Stimulated activated naive CD8-positive, alpha-beta T cell treated with anti-CD3 and anti-CD28 coated beads, Interleukin-15, Interleukin-2, amounts not matched to agents 100 U/mL and 50 U/mL, for 24 hours (primary cell): ENCODE measurements at places on chromosomes 13 and 19.

DNA sequence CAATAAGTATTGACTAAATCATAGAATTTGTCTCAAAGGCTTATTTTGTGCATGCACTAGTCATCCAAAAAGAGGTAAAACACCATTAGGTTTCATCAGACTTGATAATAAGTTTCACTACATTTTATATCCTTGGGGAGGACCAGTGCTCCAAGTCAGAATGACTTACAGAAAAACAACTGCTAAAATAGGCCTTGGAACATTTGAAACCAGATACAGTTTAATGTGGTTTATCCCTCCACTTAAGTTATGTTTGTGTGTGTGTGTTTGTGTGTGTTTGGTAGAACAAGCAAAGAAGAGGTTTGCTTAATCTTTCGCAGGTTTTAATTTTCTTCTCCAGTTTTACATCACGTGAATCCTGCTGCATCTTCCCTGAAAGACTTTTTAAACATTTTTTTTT, 570.9 kb downstream of the PCDH9 start:
- DNase-seq, result no peak

DNA sequence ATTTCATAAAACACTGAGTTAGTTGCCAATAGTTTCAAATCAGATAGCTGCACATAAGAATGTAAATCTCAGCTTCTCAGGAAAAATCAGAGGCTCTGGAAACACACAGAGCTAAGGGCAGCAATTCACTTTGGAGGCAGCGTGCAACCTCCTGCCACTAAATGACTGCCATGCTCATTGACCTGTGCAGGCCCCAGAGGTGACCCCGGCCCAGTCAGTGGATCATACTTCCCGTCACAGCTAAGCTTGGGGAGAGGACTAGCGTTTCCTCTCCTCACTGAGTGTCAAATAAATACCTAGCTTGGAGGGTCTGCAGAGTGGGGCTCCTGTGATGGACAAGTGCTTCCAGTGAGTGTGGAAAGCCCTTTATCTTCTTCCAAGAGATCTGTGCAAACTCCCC, 67.2 kb downstream of the UQCRFS1 start:
- no peak for DNase-seq

- DNase-seq, result no peak
Observed at GRCh38 chr19:34228762-34229161, 25.6 kb upstream of the GARRE1 start.

- DNase-seq, result no peak
Observed at GRCh38 chr13:59924256-59924655, 239.5 kb downstream of the DIAPH3 start.

DNA sequence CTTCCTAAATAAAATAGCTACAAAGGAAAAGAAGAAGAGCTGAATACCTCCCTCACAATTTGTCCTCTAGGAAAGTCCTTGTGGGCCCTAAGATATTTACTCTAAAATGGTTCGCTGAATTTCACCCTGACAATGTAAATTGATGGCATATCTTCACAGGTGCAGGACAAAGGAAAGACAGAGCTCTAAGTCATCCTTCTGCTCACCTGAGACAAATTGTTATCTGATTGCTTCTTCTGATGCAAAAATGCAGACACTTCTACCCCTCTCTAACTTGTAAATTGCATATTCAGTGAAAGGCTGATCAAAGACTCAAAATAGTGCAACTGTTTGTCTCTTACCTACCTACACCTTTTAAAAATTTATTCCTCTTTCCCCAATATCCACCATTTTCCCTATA, 747.2 kb upstream of the PRR20A start:
- DNase-seq, result no peak

DNA sequence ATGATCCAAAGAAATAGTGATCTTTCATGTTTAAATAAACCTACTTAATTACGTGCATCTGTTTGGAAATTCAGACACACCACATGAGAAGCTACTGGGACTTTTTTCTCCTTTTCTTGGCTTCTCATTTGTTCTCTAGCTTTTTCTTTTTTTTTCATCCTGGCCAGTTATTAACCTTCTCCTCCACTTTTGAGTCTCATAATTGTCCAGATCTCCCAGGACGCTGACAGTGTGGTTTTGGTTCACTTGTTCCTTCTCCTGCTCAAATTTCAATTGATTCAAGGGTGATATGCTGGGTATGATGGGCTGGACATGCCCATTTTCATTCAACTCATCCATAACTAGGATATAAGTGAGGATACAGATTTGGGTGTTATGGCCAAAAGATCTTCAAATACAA, 152.3 kb downstream of the TM9SF2 start:
- DNase-seq, result no peak

GRCh38 chr13:89862011-89862690, 1485.3 kb upstream of the MIR17HG start:
- no peak for DNase-seq

- no peak for DNase-seq
Observed at GRCh38 chr19:55482156-55482961, 2.6 kb upstream of the NAT14 start.

- no peak for DNase-seq
Observed at GRCh38 chr13:32115066-32115465, 83.5 kb downstream of the FRY start.

DNA sequence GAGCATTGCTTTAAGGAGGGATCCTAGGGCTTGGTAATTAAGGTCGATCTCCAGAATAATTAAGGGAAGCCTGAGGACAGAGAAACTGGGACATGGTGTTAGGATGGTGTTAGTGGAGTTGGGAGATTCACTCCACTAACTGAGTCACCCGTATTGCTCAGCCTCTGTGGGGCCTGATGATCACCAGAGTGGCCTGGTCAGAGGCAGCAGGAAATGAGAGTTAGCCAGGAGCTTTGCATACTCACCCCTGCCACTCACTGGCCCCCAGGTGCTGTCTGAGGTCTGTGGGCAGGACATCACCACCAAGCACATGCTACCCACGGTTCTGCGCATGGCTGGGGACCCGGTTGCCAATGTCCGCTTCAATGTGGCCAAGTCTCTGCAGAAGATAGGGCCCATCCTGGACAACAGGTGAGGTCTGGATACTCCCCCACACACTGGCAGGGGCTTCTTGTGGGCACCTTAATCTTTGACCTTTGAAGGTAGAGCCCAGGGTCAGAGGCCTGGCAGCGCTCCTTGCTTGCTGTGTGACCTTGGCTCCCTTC, 32.1 kb downstream of the PPP2R1A start:
- no peak for DNase-seq

GRCh38 chr13:31042481-31043165, 110.2 kb downstream of the TEX26 start:
- DNase-seq, result peak; percentile 20

DNA sequence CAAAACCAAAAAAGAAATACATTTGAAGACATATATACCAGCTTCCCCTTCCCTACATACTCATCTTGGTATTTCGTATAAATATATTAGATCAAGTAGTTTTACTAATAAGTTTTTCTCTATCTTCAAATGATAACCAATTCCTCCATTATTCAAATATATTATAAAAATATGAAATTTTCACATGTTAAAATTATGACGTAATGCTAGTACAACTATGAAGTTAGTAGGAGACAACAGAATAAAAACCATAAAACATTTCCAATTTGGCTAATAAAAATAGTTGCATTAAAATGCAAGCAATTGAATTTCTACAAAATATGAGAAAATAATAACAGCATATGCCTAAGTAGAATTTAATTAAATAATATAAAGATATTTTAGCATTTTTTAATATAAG, 501.8 kb upstream of the SLITRK5 start:
- DNase-seq, result no peak

GRCh38 chr13:51329606-51330005, 9.9 kb upstream of the SERPINE3 start:
- DNase-seq, result no peak

GRCh38 chr13:35781036-35782000, 304.8 kb upstream of the MAB21L1 start:
- DNase-seq, result no peak

DNA sequence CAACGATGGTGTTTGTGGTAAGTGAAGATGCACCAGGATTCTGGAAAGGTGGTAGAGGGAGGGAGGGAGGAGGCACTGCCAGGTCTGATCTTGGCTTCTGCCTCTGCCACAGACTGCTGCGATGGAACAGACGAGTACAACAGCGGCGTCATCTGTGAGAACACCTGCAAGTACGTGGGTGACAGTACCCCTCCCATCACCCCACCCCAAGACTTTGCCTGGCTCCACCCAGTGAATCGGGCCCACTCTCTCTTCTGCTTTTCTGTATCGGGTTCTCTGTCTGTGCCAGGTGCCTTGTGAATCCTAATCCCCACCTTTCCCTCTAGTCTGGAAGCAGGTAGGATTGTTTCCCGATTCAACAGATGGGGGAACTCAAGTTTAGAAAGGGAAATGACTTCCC, 2.5 kb downstream of the PRKCSH start:
- no peak for DNase-seq

DNA sequence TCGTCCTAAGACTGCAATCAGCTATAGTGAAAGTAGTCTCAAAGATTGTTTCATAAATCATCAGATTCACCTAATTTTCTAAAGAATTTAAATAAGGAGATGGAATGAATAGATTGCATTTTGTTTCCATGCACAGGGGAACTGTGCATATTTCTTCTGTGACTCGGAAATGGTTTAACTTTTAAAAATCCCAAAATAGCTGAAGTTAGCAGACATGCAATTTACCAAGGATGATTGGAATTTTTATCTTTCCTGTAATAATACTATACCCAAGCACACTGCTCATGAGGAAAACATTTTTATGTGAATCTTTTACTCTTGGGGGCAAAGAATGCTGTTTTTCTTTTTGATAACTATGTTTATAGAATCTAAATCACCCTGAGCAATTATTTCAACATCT, 15.0 kb upstream of the LMO7 start:
- no peak for DNase-seq

GRCh38 chr13:40410315-40410714, 256.1 kb downstream of the FOXO1 start:
- no peak for DNase-seq

DNA sequence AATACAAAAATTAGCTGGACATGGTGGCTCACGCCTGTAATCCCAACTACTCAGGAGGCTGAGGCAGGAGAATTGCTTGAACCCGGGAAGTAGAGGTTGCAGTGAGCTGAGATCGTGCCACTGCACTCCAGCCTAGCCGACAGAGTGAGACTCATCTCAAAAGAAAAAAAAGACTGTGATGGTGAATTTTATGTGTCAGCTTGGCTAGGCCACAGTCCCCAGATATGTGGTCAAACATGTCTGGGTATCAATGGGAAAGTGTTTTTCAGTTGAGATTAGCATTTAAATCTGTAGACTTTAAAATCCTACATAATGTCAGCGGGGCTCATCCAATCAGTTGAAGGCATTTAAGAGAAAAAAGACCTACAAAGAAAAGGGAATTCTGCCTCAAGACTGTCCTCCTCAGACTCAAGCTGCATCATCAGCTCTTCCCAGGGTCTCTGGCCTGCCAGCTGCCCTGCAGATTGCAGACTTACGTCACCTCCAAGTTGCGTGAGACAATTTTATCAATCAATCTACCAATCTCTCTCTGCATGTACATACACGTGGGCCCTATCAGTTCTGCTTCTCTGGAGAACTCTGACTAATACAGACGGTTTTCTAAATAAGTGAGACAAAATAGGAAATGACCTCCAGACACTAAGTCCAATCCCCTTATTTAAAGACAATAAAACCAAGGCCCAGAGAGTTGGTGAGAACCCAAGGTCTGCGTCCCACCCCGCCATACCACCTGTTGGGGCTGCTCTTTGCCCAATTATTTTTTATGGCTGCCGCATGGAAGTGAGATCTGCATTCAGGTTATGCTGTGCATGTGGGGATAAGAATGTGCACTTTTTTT, 99.2 kb downstream of the ABCC4 start:
- no peak for DNase-seq

GRCh38 chr13:76738616-76739015, 147.6 kb downstream of the KCTD12 start:
- DNase-seq, result no peak

DNA sequence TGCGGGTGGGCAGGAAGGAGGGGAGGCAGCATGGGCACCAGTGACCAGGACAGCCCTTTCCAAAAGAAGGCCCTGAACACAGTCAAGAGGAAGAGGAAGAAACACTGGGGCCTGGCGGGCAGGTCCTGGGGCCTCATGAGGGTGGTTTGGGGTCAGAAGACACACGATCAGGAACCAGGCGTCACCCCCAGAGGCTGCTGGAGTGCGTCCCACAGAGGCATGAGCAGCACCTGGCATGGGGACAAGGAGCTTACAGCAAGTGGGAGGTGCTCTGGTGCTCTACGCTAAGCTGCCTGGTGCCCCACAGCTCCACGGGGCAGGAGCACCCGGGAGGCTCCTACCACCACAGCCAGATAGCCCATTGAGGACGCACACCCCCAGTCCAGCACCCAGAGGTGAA, 20.0 kb downstream of the ELL start:
- no peak for DNase-seq

DNA sequence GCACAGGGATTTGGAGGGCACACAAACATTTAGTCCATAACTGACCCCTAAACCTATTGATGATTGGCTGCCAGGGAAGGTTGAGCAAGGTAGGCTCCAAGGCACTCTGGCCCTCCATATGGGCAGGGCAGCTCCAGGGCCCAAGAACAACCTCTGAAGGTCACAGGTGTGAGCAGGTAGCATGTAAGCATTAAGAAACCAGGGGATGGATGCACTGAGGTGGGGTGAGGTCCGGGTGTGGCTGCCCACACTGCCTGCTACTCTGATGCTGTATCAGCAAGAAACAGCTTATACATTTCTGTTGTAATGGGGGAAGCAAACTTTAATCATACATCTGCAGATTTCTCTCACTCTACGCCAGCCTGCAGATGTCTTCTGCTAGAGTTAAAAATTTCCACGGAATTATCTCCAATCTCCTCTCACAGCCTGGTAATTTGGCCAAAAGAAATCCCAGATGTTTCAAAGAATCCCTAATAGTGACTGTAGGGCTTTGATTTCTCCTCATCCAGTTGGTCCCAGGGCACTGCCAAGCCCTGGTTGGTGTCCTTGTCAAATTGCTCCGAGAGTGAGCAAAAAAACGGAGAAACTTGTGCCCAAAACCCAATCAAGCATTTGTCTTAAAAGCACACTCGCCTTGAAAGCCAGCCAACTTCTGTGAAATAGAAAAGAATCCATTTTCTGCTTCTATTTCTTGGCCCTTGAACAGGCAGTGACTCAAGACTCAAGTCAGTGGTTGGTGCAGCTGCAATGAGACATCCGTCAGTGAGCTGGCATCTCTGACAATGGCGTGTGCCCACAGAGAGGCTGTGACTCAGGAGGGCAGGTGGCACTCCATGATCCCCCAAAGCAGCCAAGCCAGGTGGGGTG, 72.5 kb upstream of the MRI1 start:
- no peak for DNase-seq

DNA sequence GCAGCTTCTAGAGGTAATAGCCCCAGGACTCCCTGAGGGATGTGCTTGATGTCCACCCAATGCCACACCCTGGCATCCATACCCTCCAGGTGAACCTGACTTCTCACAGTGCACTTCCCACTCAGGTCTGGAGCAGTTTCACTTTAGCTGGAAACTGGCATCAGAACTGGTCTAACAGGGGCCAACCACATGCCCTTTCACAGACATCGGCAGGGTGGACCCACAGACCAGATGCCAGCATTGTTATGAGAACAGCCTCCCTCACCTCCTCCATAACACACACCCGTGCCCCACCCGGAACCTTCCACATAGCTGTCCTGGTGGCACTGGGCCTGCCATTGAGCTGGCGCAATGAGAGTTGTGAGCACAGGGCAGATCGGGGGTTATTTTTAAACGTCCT, 77.4 kb upstream of the GPR12 start:
- no peak for DNase-seq

- DNase-seq, result no peak
Observed at GRCh38 chr19:53958823-53959757, 3.6 kb upstream of the CACNG8 start.
